ENCODE measurements at places on chromosomes 5 and 9. TPM values are rescaled to one million over a fixed set of nuclear protein-coding genes. Genes with fewer than 3 reads are reported as not detected.

DNA sequence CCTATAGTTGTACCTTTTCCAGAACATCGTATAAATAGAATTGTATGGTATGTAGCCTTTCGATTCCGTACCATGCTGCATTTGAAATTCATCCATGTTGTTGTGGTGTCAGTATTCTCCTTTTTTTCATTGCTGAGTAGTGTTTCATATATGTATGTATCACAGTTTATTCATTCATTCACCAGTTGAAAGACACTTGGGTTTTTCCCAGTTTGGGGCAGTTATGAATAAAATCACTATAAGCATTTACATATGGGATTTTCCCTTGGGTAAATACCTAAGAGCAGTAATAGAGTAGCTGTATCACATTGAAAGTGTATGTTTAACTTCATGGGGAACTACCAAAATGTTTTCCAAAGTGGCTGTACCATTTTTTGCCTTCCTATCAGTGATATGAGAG is 16.1 kb upstream of the FKTN start:
- no peak for DNase-seq

Gene MAMDC2
- 135 TPM for total RNA-seq

Gene C9orf153
- not detected for total RNA-seq

Gene PPIC
- 51.9 TPM for total RNA-seq

Gene DBN1
- total RNA-seq: 371 TPM

GRCh38 chr9:69985971-69986370 is 57.7 kb upstream of the MAMDC2 start:
- DNase-seq: no peak
